Occipital lobe (tissue), 3 donors: ENCODE measurements at places on chromosomes 1 and 21. TPM values are rescaled to one million over a fixed set of nuclear protein-coding genes. Genes with fewer than 3 reads are reported as not detected.

RGS8 gene
- total RNA-seq, result 7.8 TPM

- no peak for DNase-seq
These were observed 795 bp upstream of the POU2F1 start for GRCh38 chr1:167219646-167220536.

GRCh38 chr1:86762336-86762735 lies 58.0 kb downstream of the SH3GLB1 start:
- no peak for DNase-seq

DNA sequence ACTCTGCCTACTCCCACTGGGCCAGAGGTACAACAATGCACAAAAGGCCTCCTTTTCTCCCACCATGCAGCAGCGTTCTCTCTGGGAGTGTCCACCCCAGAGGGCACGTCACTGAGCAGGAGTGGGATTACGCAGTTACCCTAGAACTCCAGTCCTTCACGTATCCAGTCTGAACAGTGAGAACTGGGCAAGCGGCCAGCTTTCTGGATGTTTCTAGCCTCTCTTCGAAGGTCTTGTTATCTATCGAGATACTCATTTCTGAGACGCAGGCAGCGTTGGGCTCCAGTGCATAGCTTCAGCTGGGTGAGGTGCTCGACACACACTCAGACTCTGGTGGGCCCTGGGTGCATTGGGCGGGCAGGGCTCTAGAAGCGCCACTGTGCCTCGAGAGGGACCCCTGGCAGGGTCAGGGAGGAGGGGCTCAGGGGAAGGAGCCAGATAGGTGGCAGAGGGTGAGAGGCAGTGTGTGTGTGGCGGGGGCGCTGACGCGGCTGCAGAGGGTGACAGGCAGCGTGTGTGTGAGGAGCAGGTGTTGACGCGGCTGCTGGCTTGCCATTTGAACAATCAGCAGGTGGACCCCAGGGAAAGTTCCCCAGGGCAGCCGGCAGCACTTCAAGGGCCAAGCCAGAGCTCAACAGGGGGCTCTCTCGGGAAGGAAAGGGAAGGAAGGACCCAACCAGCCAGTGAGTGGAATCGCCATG lies 27.9 kb downstream of the PRDM15 start:
- DNase-seq, result no peak

- DNase-seq, result no peak
These were observed 505.2 kb downstream of the SMYD3 start for GRCh38 chr1:246001837-246002230.
